Stimulated activated CD8-positive, alpha-beta memory T cell treated with anti-CD3 and anti-CD28 coated beads, Interleukin-4, amount 100 ng/mL, for 1 hour (primary cell): ENCODE measurements at places on chromosomes 13 and 19.

GRCh38 chr19:35115177-35115951, at the start of gene FXYD3:
Gene FXYD3 (plus strand): TSS chr19:35115823. CDS start chr19:35119377, 3,554 bp downstream.
- no peak for DNase-seq

DNA sequence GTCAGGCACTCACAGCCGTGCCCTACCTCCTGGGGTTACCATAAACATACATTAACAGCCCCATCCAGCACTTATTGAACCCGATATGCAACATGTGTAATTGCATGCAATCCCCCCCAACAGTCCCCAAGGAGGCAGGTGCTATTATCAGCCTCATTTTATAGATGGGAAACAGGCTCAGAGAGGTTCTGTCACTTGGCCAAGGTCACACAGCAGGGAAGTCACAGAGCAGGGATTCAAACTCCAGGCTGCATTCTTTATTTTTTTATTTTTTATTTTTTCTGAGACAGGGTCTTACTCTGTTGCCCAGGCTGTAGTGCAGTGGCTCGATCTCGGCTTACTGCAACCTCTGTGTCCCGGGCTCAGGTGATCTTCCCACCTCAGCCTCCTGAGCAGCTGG, 38.4 kb upstream of the TNFAIP8L1 start:
- DNase-seq = no peak

DNA sequence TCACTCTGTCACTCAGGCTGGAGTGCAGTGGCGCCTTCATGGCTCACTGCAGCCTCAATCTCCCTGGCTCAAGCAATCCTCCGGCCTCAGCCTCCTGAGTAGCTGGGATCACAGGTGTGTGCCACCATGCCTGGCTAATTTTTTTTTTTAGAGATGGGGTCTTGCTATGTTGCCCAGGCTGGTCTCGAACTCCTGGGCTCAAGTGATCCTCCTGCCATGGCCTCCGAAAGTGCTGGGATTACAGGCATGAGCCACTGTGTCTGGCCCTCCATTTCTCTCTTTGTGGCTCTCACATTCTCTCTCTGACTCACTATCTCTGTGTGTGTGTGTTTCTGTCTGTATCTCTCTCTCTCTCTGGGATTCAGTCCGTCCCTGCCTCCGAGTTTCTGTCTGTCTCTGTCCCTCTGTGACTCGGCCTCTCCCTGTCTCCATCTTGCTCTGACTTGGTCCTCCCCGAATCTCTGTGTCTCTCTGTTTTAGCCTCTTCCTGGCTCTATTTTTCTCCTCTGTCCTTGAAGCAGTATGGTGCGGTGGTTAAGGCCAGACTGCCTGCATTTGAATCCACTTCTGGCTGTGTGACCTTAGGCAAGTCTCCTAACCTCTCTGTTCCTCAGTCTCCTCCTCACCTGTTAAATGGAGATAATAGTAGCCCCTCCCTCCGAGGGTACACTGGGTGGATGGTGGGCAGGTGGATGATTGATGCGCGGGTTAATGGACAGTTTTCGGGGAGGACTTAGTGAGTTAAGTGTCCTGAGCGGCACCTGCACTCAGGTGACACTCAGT, 11.0 kb downstream of the MEIS3 start:
- no peak for DNase-seq

- DNase-seq = no peak
Measured at GRCh38 chr13:103351035-103351828, 285.0 kb upstream of the SLC10A2 start.

- no peak for DNase-seq
Measured at GRCh38 chr13:86831084-86831483, 840.1 kb upstream of the SLITRK5 start.

GRCh38 chr19:40553885-40554857, 22.5 kb upstream of the SHKBP1 start:
- DNase-seq = no peak

GRCh38 chr13:20998649-20999415, 62.6 kb downstream of the LATS2 start:
- DNase-seq = no peak

DNA sequence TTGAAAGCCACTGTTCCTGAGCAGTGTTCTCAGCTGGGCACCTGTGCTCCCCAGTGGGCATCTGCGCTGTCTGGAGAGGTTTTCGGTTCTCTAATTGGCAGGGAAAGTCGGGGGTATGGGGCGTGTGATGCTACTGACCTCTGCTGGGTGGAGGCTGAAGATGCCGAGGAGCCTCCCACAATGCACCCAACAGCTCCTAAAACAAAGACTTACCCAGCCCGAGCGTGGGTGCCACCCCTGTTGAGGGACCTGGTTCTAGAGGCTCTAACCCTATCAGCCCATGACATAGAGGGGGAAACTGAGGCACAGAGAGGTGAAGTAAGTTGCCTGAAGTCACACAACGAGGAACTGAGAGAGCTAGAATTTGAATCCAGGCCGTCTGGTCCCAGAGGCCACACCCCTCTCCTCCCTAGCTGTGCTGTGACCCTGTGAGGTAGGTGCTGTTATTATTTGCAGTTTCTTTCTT, 2.3 kb downstream of the SPACA4 start:
- peak; percentile 18 for DNase-seq

- DNase-seq = no peak
Measured at GRCh38 chr19:36051236-36051635, 2.8 kb downstream of the THAP8 start.

GRCh38 chr19:33292595-33293254, 9.6 kb downstream of the CEBPA start:
- DNase-seq = no peak

DNA sequence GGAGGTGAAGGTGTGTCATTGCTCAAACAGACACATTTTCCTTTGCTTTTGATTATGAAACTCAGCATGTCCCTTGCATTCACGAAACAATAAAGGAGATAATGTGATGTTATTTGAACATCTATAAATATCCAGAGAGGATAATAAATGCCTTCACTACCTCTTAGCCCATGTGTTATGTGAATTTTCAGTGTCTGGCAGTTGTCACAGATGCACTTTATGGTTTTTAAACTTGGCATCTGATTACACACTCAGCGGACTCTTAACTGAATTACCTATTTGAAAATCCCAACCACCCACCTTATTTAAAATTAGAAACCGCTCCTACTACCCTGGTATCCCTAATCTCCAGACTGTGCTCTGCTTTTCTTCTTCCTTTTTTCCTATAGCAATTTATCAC, 254.2 kb downstream of the COG6 start:
- no peak for DNase-seq

DNA sequence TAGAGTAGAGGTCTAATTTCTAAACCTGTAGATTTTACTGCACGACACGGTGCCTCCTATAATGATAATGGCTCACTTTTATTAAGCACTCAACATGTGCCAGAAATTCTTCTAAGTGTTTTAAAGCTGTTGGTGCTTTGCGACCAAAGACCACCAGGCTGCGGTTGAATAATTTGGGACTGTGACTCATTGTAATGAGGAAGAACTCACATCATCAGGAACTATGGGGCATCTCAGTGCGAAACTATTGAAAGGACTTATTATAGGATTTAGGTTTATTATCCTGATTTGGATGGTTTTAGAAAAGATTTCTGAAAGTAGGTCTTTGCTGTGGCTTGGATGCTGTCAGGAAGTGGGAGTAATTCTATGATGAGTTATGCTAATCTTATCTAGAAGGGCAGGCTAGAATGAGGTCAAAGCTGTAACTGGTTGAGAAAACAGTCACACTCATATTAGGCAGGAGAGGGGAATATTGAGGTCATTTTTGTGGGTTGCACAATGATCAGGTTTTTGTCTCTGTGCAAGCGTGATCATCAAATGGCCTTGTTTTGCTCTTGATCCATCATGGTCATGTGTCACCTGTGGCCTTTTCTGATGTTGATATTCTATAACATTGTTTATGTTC, 266.8 kb downstream of the PCDH20 start:
- DNase-seq = no peak

DNA sequence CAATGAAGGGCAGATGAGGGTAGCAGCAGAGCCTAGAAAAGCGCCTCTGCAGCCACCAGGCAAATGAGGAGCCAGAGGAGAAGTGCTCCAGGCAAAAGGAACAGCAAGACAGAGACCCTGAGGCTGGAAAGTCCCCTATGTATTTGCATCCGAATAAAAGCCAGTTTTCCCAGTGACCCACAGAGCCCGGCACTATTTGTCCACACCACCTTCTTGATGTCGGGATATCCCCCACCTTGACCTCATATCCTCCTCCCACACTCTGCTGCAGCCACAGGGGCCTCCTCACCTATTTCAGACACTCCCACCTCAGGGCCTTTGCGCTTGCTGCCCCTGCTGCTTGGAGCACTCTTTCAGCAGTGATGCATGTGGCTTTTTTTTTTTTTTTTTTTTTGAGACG, 6.6 kb downstream of the ATG4D start:
- no peak for DNase-seq

DNA sequence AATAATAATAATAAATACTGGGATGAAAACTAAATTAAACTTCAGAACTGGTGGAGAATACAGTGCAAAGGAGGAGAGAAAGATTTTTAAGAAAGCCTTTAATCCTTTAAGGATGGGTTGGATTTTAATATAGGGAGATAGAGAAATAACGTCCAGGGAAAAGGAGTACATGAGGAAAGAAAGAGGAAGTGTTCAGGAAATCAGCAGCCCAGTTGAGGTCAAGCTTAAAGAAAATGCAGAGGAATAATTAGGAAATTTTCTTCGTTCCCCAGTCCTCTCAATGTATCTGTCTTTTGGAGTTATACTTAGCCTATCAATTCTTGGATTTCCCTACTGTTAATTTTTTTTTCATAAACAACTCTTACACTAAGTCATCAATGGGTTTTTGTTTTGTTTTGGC, 47.7 kb downstream of the INTS6 start:
- DNase-seq = no peak

DNA sequence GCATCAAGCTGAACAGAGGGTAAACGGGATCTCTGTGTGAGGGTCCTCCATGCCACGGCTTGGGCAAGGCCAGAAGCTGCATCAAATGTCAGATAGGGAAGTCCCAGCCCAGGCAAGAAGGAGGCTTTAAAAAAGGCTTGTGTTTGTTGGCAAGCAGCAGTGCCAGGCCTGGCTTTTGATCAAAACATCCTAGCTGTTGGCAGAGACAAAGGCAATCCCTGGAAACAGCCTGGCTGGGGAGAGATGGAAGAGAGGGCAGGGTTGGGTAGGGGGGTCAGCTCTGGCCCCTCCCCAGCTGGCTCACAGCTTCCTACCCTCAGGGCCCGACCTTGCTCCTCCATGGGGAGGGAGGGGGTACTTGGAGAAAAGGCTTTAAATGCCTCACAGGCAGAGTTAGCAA, 61.8 kb upstream of the KCTD15 start:
- no peak for DNase-seq

GRCh38 chr19:55488986-55489710, 912 bp downstream of the SSC5D start:
- DNase-seq = no peak

- no peak for DNase-seq
Measured at GRCh38 chr19:7199613-7200533, 94.3 kb downstream of the INSR start.

GRCh38 chr13:38707460-38707859, 20.6 kb downstream of the FREM2 start:
- no peak for DNase-seq

DNA sequence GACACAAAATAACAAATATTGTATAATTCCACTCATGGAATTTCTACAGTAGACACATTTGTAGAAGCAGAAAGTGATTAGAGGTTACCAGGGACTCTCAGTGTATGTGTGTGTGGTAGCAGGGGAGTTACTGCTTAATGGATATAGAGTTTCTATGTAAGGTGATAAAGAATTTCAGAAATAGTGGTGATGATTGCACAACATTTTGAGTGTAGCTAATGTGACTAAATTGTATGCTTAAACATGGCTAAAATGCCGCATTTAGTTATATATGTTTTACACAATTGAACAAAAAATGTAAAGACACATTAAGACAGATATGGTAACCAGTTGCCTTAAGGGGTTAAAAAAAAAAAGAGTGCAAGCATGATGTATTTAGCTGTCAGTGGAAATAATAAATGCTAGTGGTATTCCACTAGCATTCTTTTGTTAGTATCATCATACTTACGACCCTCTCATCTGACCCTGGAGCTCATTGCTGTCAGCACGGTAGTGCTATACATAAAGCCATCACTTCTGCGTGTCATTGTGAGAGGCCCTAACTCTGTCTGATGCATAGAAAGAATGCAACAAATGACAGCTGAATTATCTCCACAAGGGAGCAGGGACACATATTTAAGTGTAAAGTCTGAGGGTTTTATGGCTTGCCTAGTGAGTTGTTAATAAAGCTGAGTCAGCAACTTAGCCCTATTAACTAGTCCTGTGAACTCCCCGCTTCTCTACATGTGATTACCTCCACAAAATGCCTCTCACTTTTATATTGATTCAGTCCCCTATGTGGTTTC, 134.1 kb upstream of the RXFP2 start:
- DNase-seq = no peak

- DNase-seq = no peak
Measured at GRCh38 chr13:29254626-29255370, 340.7 kb downstream of the SLC7A1 start.
